ENCODE measurements at places on chromosomes 1 and 21.

GRCh38 chr1:183043872-183044854 is 20.9 kb downstream of the LAMC1 start:
- peak; percentile 62 for DNase-seq

- no peak for DNase-seq
Observed at GRCh38 chr1:194930132-194930531, 1678.1 kb downstream of the KCNT2 start.

- peak; percentile 70 for DNase-seq
Observed at GRCh38 chr1:103108376-103109150, at the start of gene COL11A1. Gene COL11A1 (minus strand): TSS chr1:103108522. CDS start chr1:103108178, 344 bp downstream.

GRCh38 chr21:38751379-38752050 is 54.2 kb upstream of the ETS2 start:
- DNase-seq, result no peak
